Fibroblast of skin of scalp (primary cell): ENCODE measurements at places on chromosomes 5 and 9.

DNA sequence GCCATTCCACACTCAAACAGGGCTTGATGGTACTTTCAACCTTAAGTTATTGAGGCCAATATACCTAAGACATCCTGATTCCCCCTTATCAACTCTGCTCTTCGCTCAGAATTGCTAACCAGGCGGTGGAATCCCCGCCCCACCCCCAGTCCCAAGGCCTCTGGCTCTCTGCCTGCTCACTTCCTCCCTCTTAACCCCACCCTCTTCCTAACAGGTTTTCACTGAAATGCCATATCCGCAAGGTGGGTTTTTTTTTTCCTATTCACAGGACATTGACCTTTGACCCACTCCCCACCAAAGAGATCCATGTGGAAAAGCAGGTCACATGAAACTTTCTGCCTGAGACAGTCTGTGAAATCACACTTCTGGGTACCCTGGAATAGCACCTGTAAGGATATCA lies 66.6 kb upstream of the IFNK start:
- DNase-seq: no peak

DNA sequence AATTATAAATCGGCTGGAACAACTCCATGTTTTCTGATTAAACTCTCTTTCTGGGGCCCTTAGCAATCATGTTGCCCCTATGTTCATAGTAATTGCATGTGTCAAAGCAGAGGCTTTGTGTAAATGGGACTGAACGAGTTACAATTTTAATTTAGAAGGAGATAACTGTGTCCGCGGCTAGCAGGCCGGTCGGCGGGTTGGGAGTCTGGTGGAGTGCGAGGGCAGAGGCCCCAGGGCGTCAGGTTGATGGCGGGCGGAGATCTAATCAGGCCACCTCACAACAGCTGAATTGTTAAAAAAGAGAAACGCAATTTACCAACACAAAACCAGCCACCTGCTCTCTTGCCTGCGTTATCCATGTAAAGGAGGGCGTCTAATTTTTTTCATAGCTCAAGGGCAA lies 134.9 kb upstream of the LPCAT1 start:
- DNase-seq: no peak

GRCh38 chr5:91651704-91652103 lies 268.6 kb upstream of the ARRDC3 start:
- DNase-seq: no peak

DNA sequence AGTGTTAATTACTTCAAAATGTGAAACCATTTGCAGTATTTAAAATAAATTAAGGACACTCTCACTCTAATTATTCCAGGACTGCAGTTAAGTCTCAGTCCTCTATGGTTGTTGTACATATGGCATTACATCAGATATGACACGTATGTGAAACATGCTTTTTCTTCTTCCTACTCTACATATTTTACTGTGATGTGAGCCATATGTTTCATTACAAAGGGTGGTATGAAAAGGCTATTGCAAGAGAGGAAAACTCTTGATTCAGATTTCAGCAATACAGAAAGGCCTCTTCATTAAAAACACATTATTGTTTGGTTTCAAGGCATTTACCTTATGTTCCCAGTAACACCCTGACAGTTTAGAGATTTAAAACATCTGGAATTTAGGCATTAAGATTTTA lies 964.5 kb upstream of the DMAC1 start:
- peak; percentile 81 for DNase-seq

GRCh38 chr9:107557236-107557990 lies 67.8 kb upstream of the KLF4 start:
- DNase-seq: no peak

- DNase-seq: no peak
Observed at GRCh38 chr9:11549311-11549794, 936.6 kb upstream of the PTPRD start.

DNA sequence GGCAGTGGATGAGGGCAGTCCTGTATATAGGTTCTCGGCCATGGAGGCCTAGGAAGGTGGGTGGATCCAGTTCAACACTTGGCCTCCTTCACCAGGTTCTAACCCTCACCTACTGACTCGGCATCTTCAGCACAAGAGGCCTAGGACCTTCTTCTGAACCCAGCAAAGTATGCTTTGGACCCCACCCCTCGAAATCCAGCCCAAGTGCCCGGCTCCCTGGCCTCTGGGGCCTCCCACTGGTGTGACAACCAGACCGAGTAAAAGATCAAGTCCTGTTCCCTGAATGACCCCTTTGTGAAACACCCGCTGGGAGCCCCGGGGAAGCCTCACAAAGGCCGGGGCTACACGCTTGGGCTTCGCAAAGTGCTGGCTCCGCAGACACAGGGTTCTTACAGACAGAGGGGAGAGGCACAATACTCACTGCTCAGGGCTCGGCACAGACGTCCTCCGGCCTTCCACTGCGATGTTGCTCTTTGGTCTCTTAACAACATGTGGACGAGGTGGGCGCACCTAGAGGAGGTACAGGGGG lies 47.0 kb downstream of the CRB2 start:
- no peak for DNase-seq

DNA sequence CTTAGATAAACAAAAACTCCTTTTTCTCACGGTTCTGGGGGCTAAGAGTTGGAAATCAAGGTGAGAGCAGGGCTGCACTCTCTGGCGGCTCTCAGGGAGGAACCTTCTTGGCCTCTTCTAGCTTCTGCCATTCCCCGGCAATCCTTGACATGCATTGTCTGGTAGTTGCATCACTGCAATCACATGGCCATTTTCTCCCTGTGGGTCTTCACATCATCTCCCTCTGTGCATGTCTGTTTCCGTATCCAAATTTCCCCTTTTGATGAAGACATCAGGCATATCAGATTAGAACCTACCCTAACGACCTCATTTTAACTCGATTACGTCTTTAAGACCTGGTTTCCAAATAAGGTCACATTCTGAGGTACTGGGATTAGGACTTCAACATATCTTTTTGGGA lies 129.2 kb upstream of the MAN2A1 start:
- DNase-seq: no peak

GRCh38 chr5:98436667-98437066 lies 336.8 kb upstream of the RGMB start:
- DNase-seq: no peak

- DNase-seq: no peak
Observed at GRCh38 chr5:31106278-31106677, 87.2 kb upstream of the CDH6 start.
